T-helper 9 cell (primary cell): ENCODE measurements at places on chromosomes 6 and 20.

- no peak for DNase-seq
These were observed 19.6 kb upstream of the PIM1 start for GRCh38 chr6:37150314-37150713.

DNA sequence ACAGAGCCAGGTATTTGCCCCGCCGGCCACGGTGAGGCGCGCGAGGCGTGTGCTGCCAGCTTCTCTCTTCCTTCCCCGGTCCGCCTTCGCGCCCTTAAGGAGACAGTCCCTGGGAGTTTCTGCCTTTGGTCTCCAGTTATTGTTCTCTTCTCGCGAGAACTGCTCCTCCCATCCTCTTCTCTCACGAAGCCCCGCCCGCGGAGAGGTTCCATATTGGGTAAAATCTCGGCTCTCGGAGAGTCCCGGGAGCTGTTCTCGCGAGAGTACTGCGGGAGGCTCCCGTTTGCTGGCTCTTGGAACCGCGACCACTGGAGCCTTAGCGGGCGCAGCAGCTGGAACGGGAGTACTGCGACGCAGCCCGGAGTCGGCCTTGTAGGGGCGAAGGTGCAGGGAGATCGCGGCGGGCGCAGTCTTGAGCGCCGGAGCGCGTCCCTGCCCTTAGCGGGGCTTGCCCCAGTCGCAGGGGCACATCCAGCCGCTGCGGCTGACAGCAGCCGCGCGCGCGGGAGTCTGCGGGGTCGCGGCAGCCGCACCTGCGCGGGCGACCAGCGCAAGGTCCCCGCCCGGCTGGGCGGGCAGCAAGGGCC lies at the start of gene MAPK14:
MAPK14 (plus strand) TSS at position 308 of the 587 bp plus-strand sequence. CDS start 350 bp downstream, outside the sequence.
- DNase-seq: peak; percentile 98

GRCh38 chr6:18211338-18211737 lies 53.0 kb downstream of the DEK start:
- no peak for DNase-seq

GRCh38 chr6:7505189-7505699 lies 36.2 kb upstream of the DSP start:
- DNase-seq: no peak

- no peak for DNase-seq
These were observed 604.4 kb upstream of the NOX3 start for GRCh38 chr6:156060013-156060412.

- no peak for DNase-seq
These were observed 152.1 kb downstream of the PLCB4 start for GRCh38 chr20:9220874-9221547.

- no peak for DNase-seq
These were observed 633 bp downstream of the RPRD1B start for GRCh38 chr20:38034108-38034649.

DNA sequence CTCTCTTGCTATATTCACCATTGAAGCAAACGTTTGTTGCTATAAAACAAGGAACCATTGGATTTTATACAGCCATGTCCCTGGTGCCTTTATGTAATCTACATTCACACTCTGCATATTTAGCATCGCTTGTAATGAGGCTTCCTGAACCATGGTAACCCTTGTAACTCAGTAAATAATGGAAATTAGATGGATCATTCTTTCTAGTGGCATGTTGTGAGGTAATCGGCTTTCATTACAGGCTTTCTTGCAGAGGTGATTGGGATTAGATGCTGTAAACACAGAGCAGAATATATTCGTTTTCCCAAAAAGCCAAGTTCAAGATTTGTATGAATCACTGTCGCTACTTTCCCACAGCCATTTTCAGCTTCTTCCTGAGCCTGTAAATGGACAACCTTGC lies 36.1 kb downstream of the SMPDL3A start:
- DNase-seq: no peak
